Uterus (tissue), 4 donors: ENCODE measurements at places on chromosomes 3 and 15.

- no peak overlapping the region for H3K27ac ChIP-seq
- H3K4me1 ChIP-seq = no peaks in the 10 kb centered on the region
- H3K36me3 ChIP-seq = no peaks in the 10 kb centered on the region
- H3K27me3 ChIP-seq = no peaks in the 10 kb centered on the region
- DNase-seq = no peak
Observed at GRCh38 chr3:117217760-117218316, 508.3 kb downstream of the TUSC7 start.

DNA sequence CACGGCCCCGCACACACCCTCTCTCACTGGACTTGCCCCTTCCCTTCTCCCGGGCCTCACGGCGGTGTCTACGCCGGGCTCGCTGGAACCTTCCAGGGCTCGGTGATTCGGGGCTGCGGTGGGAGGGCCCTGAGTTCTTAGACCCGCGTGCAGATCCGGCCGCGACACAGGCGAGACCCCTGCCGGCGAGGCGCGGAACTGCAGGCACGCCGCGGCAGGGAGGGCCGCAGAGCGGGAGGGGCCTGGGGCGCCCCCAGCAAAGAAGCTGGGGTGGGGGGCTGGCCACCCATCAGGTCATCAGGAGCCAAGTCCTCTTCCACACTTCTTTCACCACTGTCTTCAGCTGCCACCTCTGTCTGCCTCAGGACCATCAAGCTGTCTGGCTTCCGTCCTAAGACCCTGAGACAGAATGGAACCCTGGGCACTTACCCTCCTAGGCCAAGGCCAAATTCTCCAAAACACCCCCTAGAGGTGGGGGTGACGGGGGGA, 164.5 kb downstream of the XXYLT1 start:
- no peak overlapping the region for H3K27ac ChIP-seq
- H3K27me3 ChIP-seq = no peaks in the 10 kb centered on the region
- peak; percentile 72 for DNase-seq
- peaks cover 9% of the 10 kb centered on the region for H3K4me1 ChIP-seq

- H3K36me3 ChIP-seq = no peaks in the 10 kb centered on the region
- no peak for DNase-seq
- no peaks in the 10 kb centered on the region for H3K4me1 ChIP-seq
- no peak overlapping the region for H3K27ac ChIP-seq
- no peak overlapping the region for H3K4me3 ChIP-seq
Observed at GRCh38 chr3:61134532-61134931, 116.7 kb downstream of the FHIT start.

- no peaks in the 10 kb centered on the region for H3K36me3 ChIP-seq
- H3K27ac ChIP-seq = no peak overlapping the region
- no peak overlapping the region for H3K4me3 ChIP-seq
Observed at GRCh38 chr15:97615114-97615513, 345.4 kb upstream of the ARRDC4 start.

GRCh38 chr15:101625980-101626379, 26.2 kb downstream of the TM2D3 start:
- no peak overlapping the region for H3K27ac ChIP-seq
- no peak for DNase-seq
- no peaks in the 10 kb centered on the region for H3K27me3 ChIP-seq
- H3K4me1 ChIP-seq = no peaks in the 10 kb centered on the region
- no peaks in the 10 kb centered on the region for H3K36me3 ChIP-seq

GRCh38 chr3:192930577-192930976, 12.9 kb upstream of the MB21D2 start:
- no peak for DNase-seq
- H3K36me3 ChIP-seq = no peaks in the 10 kb centered on the region
- no peak overlapping the region for H3K27ac ChIP-seq
- no peaks in the 10 kb centered on the region for H3K27me3 ChIP-seq
- H3K4me3 ChIP-seq = no peak overlapping the region
- H3K4me1 ChIP-seq = no peaks in the 10 kb centered on the region

GRCh38 chr15:63801171-63801570, 32.6 kb downstream of the HERC1 start:
- no peak for DNase-seq
- no peaks in the 10 kb centered on the region for H3K27me3 ChIP-seq
- H3K36me3 ChIP-seq = no peaks in the 10 kb centered on the region
- H3K4me3 ChIP-seq = no peak overlapping the region
- H3K27ac ChIP-seq = no peak overlapping the region
- no peaks in the 10 kb centered on the region for H3K4me1 ChIP-seq

GRCh38 chr15:85625856-85626255, 168.9 kb downstream of the KLHL25 start:
- H3K27ac ChIP-seq = peak overlapping the region; percentile 98
- H3K36me3 ChIP-seq = no peaks in the 10 kb centered on the region
- H3K27me3 ChIP-seq = no peaks in the 10 kb centered on the region
- H3K4me3 ChIP-seq = no peak overlapping the region

DNA sequence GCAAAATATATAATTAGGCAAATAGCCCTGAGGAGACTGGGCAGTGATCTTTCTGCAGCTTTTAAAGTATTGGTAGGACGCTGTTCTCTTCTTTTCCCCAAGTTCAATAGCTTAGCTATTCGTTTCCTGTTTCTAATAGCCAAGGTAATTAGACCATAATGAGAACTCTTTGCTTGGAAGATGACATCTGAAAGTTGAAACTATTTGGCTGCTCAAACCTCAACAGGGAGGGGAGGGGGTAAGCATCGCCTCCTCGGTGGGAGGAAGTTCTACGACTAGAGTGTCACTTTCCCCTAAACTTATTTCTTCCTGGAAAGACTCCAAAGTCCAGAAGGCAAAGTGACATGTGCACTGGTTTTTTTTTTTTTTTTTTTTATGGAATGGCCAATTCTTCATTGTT, 22.8 kb upstream of the ALDH1A3 start:
- H3K4me1 ChIP-seq = no peaks in the 10 kb centered on the region
- no peaks in the 10 kb centered on the region for H3K27me3 ChIP-seq
- H3K4me3 ChIP-seq = no peak overlapping the region
- no peaks in the 10 kb centered on the region for H3K36me3 ChIP-seq
- no peak overlapping the region for H3K27ac ChIP-seq

- no peak for DNase-seq
- no peaks in the 10 kb centered on the region for H3K36me3 ChIP-seq
- H3K27ac ChIP-seq = no peak overlapping the region
- no peaks in the 10 kb centered on the region for H3K4me1 ChIP-seq
- no peaks in the 10 kb centered on the region for H3K27me3 ChIP-seq
Observed at GRCh38 chr3:27661797-27662196, 60.3 kb downstream of the EOMES start.

DNA sequence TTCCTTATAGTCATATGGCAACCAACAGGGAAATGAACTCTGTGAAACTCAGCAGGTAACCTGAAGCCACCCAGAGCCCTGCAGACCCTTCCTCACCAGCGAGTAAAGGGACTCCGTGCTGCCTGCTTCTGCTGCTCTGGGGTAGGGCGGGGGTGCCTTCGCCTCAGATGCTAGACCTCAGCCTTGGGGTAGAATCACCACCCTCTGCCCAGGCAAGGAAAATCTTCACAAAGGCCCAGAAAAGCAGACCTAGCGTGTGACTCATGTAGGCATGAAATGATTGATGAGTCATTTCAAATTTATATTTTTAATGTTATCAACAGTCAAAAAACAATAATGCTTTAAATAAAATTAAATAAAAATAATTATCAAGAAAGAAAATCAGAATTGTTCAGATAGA, 6.6 kb downstream of the STIMATE start:
- H3K4me3 ChIP-seq = no peak overlapping the region
- H3K4me1 ChIP-seq = no peaks in the 10 kb centered on the region
- H3K27ac ChIP-seq = no peak overlapping the region
- no peak for DNase-seq
- H3K36me3 ChIP-seq = no peaks in the 10 kb centered on the region
- H3K27me3 ChIP-seq = no peaks in the 10 kb centered on the region

- H3K4me1 ChIP-seq = no peaks in the 10 kb centered on the region
- no peak for DNase-seq
- no peaks in the 10 kb centered on the region for H3K27me3 ChIP-seq
- no peak overlapping the region for H3K4me3 ChIP-seq
Observed at GRCh38 chr3:74844428-74844827, 230.0 kb upstream of the CNTN3 start.
